Occipital lobe (tissue), 3 donors: ENCODE measurements at places on chromosomes 16 and 17.

- no peak for DNase-seq
Measured at GRCh38 chr16:21263640-21264570, 14.2 kb downstream of the CRYM start.

DNA sequence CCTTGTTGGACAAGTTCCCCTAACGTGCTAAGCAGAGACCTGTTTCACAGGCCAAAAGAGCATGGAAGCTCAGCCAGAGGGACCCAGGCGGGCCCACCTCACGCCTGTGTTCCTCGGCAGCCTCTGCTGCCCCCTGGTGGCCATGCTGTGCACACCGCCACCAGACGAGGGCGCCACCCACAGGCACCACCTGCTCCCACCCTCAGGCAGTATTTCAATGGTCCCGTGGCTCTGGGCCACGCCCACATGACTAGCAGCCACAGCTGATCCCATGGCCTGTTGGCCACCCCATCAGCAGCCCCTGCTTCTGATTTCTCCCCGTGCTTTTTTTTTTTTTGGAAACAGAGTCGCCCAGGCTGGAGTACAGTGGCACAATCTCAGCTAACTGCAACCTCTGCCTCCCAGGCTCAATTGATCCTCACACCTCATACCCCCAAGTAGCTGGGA lies 18.9 kb downstream of the MPG start:
- DNase-seq, result peak; percentile 51

DNA sequence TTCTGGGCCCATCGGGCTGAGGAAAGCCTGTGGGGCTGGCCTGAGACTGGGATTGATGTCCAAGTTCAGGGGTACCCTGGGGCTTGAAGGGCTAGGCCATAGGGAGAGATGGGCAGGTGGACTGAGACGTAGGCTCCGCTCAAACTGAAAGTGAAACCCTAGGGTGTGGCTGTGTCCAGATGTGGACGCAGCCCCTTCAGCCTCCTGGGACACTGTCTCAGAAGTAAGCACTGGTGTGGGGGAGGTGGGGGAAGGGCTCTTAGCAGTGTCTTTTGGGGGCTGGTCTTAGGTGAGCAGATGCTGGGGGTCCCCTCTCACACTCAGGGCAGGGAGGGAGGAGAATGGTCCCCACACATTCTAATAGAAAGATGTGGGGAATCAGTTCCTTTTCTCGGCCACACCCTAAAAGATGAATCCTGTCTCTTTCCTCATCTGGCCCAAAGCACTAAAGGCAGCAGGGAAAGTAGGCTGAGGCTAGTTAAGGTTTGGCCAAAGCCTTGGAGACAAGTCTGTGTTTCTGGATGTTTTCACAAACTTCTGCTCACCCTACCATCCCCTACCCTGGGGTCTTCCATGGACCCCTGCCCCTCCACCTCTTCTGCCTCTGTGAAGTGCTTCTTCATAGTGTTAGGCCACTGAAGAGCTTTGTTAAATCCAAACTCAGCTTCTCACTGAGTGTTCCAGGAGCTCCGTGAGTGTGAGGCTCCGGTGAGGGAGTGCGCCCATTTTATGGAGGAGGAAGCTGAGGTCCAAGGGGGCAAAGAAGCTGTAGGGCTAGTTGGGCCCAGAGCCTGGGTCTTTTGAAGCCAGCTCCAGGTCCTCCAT lies 5.6 kb downstream of the FMNL1 start:
- DNase-seq, result no peak

DNA sequence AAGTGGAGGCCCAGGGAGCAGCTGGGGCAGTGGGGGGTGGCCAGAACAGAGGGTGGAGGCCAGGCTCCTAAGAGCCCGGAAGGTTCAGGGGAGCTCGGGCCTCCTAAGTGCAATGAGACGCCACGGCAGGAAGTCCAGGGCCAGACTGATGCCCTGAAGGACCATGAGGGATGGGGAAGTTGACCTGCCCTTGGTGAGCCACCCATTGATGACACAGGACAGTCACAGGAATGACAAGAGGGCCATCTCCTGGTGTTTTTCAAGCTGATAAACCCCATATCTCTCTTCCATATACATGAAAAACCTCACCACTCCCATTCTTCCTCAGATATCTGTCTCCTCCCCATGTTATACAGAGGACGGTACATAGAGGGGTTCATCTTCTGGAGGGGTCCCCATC lies 5.8 kb upstream of the MRPL58 start:
- DNase-seq, result no peak

GRCh38 chr17:39305978-39306377 lies 80.2 kb upstream of the STAC2 start:
- no peak for DNase-seq

DNA sequence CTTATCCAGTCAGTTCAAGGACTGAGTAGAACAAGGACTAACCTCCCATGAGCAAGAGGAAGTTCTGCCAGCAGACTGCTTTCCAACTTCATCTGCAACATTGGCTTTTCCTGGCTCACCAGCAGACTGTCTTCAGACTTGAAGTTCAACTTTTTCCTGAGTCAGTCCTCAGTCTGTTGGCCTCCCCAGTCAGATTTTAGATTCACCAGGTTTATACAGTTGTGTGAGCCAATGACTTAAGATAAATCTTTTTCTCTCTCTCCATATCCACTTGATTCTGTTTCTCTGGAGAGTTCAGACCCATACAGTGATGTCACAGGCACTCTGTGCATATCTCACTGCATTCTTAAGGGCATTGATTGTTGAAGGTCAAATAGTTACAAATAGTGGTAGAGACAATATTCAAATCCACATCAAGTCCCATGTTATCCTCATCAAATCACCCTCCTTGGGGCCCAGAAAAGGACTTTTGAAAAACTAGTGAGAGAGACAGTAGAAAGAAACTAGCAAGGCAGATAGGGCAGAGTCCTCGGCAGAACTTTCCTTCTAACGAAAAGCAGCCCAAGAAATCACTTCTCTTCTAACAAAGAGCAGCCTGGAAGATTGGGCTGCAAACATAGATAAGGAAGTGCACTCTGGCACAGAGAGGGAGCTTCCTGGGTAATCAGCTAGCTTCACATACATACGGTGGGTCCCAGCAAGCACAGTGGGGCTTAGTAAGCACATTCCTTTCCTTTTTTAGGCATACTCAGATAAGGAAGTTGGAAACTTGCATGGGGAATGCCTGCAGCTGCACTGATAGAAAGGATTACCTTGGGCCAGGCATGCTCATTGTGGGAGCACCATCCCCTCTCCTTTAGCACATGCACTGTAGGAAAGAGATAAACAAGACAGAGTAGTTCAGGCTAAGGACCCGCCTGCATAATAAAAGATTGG lies 132.3 kb upstream of the FAM20A start:
- no peak for DNase-seq

DNA sequence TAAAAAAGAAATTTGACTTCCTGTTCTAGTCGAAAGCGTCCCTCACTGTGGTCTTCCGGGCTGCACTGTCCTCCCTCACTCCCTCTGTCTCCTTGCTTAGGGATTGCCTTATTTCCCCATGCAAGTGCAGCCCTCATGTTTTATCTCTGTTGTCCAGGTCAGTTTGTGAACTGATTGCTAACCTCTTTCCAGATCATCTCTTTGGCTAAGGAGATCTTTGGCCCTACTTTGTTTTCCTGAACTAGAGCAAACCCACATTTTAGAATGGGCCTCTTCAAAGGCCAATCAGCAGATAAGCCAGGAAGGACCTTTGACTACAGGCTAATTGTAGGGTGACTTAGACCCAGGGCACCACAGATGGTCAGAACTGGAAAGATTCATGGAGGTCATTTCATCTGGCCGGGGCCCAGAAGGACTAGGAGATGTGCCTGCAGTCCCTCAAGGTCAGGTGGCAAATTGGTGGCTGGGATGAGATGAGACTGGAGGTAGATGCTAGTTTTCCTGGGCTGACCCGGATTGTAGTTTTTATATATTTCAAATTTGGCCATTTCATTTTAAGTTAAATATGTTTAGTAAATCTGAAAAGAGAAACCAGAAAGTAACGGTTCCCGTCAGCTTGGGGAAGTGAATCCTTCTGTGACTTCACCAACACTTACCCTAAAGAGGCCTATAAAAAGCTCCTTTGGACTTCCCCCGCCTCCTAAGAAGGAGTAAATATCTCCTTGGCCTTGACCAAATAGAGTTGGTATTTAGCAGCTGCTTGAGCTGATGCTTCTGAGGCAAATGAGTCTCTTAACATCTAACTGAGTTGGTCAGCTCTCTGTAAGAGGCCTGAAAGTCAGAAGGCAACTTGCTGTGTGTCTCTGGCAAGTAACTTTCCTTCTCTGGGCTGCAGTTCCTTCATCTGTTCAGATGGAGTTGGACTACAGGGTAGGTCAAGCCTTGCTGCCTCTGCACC lies 6.2 kb upstream of the SLC25A19 start:
- no peak for DNase-seq

DNA sequence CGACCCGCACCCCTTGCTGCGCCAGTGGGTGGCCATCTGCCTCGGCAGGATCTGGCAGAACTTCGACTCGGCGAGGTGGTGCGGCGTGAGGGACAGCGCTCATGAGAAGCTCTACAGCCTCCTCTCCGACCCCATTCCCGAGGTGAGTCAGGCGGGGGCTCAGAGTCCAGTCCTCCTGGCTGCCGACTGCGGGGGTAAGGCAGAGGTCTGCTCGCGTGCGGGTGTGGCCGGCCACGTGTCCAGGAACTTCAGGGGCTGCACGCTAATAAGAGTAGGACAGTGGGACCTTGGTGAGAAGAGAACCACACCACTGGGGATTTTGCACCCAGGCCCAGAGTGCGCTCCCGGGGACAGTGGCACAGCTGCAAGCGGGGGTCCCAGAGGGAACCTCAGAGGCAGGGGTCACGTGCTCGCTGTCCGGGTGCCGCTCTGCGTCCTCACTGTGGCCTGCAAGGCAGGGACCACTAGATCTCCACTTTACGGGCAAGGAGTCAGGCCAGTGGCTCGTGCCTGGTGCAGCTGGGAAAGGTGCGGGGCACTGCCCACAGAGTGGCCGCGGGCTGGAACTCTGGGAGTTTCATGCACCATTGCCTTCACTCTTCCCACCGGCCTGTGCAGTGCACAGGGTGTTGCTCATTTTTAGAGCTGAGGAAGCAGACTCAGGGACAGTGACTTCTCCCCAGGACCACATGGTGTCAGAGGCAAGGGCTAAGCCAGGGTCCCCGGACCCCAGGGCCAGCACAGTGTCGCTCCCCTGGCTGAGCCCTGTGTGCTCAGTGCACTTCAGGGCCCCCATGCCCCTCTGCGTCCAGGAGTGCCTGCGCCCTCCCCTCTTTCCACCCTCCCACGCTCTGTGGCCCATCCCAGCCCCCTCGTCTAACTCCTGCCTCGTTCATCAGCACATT lies 107.6 kb upstream of the CHMP6 start:
- no peak for DNase-seq

GRCh38 chr17:2237950-2238349 lies 65.6 kb downstream of the SMG6 start:
- DNase-seq, result no peak

- no peak for DNase-seq
Measured at GRCh38 chr16:54712866-54713265, 217.8 kb upstream of the IRX5 start.

GRCh38 chr16:65965628-65966027 lies 400.9 kb upstream of the CDH5 start:
- DNase-seq, result no peak

DNA sequence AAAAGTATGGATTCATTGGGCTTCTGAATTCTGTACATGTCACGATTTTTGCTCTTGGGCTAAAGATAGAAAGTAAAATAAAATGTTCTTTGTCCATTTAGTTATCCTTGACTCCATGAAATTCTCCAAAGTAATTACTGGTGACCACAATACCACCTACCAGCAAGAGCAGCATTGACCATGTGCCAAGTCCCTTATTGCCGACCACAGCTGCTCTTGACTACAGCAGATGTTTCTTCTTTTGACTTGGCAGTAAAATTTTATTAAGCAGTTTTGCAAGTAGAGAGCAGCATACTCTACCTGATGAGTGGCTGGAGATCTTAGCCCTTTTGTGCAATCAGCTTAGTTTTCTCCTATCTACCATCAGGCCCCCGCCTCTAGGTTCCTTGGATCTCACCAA lies 152.2 kb upstream of the TBX2 start:
- no peak for DNase-seq

GRCh38 chr17:15109608-15110007 lies 155.5 kb downstream of the PMP22 start:
- DNase-seq, result no peak

GRCh38 chr16:54931120-54932014 lies 702 bp downstream of the IRX5 start:
- no peak for DNase-seq

DNA sequence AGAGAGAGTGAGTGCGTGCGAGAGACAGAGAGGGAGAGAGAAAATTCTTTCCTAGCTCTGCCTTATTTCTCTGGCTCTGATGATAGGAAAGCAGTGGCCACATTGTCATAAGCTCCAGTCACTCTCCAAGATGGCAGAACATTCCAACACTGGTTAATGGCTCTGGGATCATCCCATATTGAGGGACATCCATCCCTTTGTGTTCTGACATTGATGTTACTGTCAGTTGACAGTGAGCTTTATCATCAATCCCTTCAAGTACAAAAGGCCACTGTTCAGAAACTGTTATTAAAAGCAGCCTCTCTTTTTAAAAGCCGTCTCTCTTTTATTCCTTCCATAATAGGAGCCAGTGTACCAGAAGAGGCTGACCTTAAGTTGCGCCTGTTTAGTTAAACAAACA lies 1084.9 kb upstream of the RBFOX1 start:
- DNase-seq, result no peak

- no peak for DNase-seq
Measured at GRCh38 chr17:76812263-76812662, 55.9 kb upstream of the MGAT5B start.

DNA sequence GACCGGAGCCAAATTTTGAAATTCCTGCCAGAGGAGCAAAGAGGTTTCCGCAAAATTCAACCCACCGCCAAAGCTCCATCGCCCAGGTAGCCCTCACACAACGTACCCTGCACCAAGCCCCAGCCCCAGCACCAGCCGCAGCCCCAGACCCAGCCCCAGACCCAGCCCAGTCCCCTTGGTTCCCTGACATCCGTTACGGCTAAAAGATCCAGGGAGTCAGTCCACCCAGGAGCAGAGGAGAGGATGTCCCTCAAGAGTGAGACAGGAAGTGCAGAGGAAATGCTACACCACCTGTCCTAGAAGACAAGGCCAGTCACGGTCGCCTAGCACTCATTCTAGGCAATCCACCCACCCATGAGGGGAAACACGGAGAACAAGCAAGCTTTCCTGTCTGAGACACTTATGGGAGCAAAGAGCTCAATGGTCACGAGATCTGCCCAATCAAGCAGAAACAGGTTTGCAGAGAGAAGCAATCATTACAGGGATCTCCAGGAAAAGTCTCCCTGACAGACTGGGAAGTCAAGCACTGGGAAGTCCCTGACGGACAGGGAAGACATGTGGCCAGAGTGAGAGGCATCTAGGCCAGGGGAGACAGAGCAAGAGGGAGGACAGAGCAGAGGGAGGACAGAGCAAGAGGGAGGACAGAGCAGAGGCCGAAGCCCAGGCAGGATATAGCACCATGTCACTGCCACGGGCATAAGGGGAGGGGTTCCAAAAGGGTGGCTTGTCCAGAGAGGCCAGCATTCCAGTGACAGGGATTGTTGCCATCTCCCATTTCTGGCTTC lies 15.0 kb upstream of the KCNJ18 start:
- no peak for DNase-seq

- no peak for DNase-seq
Measured at GRCh38 chr16:1991135-1991551, 1.4 kb downstream of the SYNGR3 start.

DNA sequence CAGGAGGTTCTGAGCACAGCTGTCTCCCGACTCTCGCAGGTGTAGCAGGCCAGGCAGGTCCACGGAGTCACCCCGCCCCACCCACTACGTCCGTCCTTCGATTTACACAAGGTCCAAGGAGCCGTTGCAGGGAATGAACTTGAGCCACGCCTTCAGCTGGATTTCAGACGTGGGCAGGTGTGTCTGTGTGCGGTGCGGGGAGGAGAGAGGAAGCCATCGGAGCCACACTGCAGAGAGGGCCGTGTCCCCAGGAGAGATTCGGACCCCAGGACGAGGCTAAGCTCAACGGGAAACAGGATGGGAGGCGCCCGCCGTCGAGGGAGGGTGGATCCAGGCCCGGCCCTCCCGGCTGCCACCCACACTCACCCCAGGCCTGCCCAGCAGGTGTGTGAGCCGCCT lies 50.3 kb downstream of the RPH3AL start:
- no peak for DNase-seq
